ENCODE measurements at places on chromosomes 1 and 21.

- no peak for DNase-seq
These were observed 6.6 kb upstream of the PLEKHG5 start for GRCh38 chr1:6497867-6498575.

GRCh38 chr1:33784876-33785275 lies 79.0 kb upstream of the HMGB4 start:
- no peak for DNase-seq

DNA sequence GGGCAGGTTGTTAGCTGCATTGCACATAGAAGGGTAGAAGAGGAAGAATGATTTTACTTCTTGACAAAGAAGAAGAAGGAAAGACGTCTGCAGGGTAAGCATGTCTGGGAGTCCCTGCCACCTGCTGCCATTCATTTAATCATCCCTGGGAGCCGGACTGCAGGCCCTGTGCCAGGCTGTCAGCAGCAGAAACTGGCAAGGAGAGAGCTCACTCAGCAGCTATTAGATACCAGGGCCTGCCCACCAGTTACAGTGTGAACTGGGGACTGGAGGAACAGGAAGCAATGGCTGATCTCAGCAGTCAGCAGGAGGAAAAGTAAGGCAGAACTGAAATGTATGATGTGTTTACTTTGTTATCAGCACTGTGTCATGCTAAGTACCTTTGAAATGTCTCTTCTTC lies 75.7 kb upstream of the C1orf87 start:
- DNase-seq: no peak

DNA sequence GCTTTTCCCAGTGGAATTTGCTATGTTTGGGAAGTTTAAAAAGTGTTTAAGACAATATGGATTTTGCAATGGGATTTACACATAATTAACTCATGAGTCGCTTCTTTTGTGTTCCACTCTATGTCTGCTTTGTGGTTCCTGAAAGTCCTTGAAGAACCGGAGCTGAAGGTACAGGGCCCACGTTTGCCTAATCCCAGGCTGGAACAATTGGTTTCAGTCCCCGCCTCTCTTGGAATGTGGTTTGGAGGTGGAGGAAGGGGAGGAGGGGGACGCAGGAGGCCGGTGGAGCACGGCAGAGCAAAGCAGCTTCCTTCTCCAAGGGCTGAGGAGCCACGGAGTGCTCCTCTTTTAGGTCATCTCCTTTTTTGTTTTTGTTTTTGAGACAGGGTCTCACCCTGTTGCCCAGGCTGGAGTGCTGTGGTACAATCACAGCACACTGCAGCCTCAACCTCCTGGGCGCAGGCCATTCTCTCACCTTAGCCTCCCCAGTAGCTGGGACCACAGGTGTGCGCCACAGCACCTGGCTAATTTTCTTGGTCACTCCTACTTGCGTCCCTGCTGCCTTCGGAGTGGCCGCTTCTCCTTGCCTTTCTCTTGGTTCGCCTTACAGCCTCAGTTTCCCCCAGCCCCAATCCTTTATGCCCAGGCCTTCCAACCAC lies 129.5 kb upstream of the ERRFI1 start:
- peak; percentile 30 for DNase-seq

DNA sequence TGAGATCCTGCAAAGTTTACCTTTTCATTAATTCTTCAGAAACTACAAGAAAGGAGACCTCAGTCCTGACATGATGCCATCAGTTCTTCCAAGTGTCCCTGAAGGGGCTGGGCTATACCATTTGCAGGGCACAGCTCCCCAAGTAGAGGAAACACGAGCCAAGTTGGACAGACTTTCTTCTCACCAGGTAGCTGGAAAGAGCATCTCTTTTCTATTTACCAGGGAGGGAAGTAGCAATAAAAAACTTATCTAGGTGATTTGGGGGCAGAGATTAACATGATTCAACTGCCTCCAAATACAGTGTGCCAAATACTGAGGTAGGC lies 103.9 kb upstream of the KCND3 start:
- DNase-seq: no peak

DNA sequence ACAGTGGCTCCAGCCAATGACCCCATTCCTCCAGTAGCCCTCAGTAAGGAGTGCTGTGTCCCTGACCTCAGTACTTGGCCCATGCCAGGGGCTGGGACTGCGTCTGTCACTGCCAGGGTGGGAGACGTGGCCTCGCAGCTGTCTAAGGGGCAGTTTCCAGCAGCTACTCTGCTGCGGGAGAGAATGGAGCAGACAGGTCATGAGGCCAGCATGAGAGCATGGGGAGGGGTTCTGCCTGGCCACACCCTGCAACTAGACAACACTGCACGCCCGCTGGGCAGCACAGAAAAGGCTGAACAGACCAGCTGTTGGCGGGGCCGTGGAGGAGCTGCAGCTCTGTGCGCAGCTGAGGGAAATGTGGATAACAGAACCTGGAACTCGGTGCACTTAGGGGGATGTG lies 91.6 kb upstream of the COL6A1 start:
- DNase-seq: no peak

GRCh38 chr1:7584643-7585042 lies 186.5 kb upstream of the VAMP3 start:
- no peak for DNase-seq

DNA sequence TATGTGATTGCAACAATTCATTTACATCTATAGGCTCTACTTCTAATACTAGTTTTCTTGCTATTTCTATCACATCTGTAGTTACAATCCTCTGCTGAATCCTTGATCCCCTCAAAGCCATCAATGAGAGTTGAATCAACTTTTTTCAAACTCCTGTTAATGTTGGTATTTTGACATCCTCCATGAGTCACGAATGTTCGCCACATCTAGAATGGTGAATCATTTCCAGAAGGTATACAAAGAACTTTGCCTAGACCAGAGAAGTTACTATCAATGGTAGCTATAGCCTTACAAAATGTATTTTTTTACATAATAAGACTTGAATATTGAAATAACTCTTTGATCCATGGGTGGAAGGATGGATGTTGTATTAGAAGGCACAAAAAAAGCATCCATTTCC lies 110.0 kb downstream of the AMY1C start:
- no peak for DNase-seq
